Peyer's patch (tissue), 4 donors: ENCODE measurements at places on chromosomes 7 and 10.
A peak's percentile ranks its signal among the peaks of the same experiment; 100 is the strongest.

DNA sequence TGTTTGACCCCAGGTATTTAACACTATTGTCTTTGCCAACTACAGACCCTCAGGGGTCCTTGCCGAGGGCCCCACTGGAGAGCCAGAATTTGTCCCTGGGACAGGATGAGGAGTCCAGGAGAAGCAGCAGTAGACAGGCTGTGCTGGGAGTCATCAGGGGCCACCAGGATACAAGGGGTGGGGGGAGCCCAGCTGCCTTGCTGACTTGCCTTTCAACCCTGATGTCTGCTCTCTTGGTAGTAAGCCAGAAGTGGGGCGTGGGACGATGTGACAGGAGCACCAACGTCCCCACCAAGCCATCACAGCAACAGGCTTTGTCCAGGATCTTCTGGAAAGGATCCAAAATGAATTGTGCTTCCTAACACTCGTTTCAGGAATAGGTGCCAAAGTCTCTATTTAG lies 62.4 kb upstream of the CDCA7L start:
- no peak for DNase-seq

GRCh38 chr10:93752761-93753160 lies 5.0 kb upstream of the LGI1 start:
- DNase-seq: no peak

GRCh38 chr10:51121861-51122260 lies 47.6 kb downstream of the PRKG1 start:
- no peak for DNase-seq

GRCh38 chr10:96856317-96856716 lies 24.2 kb downstream of the LCOR start:
- DNase-seq: no peak

DNA sequence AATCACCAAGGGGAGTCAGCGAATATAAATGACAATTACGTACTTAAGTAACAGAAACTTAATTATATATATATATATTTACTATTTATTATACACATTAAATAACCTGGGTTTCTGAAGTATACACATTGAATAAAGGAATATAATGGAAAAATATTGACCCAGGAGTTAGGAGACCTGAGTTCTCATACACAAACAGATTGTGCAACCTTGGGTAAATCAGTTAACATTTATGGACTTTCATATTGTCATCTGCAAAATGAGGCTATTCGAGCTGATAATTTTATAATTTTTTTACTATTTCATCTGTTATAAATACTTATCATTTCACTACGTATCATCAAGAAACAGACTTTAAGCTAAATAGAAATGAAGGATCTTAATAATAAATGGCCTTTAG lies 75.1 kb upstream of the SRRM3 start:
- no peak for DNase-seq

DNA sequence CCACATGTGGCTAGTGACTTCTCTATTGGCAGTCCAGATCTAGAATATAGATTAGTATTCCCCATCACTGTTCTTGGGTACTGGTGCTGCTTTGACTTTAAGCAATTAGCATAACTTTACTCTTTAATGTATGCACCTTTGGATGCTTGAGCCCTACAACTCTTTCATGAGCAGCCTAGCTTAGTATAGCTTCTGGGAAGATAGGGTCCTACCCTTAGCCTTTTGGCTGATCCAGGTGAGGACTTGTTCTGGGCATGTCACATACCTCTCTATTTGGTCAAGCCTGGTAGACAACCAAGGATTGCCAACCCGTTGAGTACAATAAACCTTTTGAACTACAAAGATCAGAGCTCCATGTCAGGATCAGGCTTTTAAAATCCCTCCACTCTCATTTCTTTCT lies 17.7 kb downstream of the PCGF5 start:
- no peak for DNase-seq

DNA sequence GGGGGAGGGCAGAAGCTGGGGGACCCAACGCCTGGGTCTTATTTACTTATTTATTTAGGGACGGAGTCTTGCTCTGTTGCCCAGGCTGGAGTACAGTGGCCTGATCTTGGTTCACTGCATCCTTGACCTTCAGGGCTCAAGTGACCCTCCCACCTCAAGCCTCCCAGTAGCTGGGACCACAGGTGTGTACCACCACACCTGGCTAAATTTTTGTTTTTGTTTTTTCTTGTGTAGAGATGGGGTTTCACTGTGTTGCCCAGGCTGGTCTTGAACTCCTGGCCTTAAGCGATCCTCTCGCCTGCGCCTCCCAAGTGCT lies 1.7 kb upstream of the MOGAT3 start:
- no peak for DNase-seq

GRCh38 chr10:102985811-102986210 lies 67.7 kb downstream of the CNNM2 start:
- DNase-seq: no peak

GRCh38 chr7:91898240-91898992 lies 17.9 kb upstream of the MTERF1 start:
- DNase-seq: no peak

DNA sequence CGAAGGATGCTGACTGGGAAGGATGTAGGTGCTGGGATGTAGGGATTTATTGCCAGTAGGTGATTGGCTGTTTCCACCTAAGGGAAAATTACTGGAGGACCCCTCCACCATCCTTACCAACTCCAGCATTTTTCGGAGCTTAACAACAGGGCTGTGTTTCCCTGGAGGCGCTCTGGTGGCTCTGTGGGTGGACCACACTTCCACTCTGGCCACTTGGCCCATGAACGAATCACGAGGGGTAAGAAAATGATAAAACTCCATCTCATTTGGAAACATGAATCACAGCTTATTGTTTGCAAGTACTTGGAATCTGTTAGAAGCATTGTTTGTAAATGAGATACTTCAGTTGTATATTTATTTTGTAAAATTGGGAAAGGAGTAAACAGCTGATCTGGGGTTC lies 3.0 kb downstream of the DOCK1 start:
- no peak for DNase-seq

GRCh38 chr10:13019280-13019679 lies 17.8 kb upstream of the CCDC3 start:
- DNase-seq: no peak

DNA sequence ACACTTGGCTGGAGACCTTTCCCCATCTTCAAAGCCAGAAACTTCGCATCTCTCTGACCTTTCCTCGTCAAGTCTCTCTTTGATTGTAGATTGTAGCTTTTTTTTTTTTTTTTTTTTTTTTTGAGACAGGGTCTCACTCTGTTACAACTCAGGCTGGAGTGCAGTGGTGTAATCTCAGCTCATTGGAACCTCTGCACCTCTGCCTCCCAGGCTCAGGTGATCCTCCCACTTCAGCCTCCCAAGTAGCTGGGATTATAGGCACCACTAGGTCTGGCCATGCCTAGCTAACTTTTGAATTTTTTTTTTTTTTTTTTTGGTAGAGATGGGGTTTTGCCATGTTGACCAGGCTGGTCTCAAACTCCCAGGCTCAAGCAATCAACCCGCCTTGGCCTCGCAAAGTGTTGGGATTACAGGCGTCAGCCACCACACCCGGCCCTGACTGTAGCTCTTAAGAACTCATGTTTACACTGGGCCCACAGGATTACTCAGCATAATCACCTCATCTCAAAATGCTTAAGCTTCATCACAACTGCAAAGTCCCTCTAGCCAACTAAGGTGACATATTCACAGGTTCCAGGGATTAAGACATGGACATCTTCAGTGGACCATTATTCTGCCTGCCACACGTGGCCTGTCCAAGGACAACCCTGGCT lies 11.7 kb downstream of the POLL start:
- no peak for DNase-seq

- DNase-seq: no peak
Observed at GRCh38 chr10:33150889-33151288, 183.6 kb downstream of the NRP1 start.

DNA sequence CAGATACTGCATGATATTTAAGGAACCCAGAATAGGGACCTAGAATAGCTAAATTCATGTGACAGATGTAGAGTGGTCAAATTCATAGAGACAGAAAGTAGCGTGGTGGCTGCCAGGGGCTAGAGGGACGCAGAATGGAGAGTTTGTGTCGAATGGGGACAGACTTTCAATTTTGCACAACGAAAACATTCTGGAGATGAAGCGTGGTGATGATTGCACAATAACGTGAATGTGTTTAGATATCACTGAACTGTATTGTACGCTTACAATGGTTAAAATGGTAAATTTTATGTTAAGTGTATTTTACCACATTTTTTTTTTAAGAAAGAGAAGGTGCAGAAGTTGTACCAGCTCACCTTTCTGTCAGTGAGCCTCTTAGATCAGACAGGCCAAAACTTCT lies 137.8 kb upstream of the TNS3 start:
- DNase-seq: no peak

DNA sequence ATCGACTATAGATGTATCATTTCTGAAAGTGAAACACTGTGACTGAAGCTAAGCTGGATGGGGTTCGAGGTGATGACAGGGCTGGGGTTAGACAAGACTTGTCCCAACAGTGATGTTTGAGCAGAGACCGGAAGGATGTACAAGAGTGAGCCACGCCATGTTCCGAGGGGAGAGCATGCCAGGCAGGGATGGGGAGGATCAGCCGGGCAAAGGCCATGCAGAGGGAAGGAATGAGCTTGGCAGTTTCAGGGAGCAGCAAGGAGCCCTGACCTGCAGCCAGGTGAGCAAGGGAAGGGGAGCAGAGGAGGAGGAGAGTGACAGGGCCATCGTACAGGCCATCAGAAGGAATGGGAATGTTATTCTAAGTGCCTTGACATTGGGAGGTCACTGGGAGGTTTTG lies 114.9 kb upstream of the GPR26 start:
- no peak for DNase-seq

GRCh38 chr10:43260117-43260761 lies 6.6 kb downstream of the RASGEF1A start:
- peak; percentile 49 for DNase-seq

GRCh38 chr10:68272833-68273232 lies 40.9 kb upstream of the ATOH7 start:
- no peak for DNase-seq

GRCh38 chr10:120131183-120131582 lies 238.7 kb downstream of the SEC23IP start:
- DNase-seq: no peak

DNA sequence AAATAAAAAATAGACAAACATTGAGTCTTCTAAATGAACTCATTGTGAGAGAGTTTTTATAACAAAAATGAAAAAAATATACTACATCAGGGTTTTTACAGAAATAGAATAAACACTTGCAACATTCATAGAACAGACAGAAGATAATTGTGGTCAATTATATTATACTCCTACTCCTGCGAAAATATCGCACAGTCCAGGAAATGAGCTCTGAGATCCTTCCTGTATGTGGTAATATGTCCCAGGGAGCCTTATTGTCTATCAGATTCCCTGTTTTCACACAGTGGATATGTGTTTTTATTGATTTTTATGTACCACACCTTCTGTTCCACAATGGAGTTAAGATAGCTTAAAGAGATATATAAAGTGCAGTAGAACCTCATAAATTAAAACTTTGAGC lies 27.5 kb upstream of the RELN start:
- no peak for DNase-seq

- DNase-seq: no peak
Observed at GRCh38 chr7:92095380-92095779, 38.9 kb downstream of the CYP51A1 start.

GRCh38 chr10:125094806-125095205 lies 65.6 kb downstream of the CTBP2 start:
- DNase-seq: no peak

DNA sequence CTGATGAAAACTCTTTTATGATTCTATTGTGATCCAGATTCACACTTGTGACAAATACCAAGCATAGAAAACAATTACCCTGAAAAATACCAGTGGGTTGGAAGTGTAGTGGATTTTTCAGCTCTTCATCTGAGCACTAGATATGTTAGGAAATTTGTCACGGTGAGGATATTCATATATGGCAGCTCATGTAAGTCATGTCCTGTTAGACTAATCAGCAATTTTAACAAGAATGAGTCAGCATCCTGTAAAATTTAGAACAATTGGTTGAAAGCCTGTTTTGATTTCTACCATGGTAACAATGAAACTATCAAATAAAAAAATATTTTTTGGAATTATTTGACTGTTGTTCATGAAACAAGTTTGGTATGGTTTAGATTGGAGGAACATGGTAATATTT lies 334.3 kb downstream of the CACNA2D1 start:
- no peak for DNase-seq

GRCh38 chr7:76333511-76334101 lies 25.2 kb downstream of the YWHAG start:
- no peak for DNase-seq

GRCh38 chr7:94297397-94297838 lies 97.3 kb upstream of the COL1A2 start:
- DNase-seq: no peak

- no peak for DNase-seq
Observed at GRCh38 chr10:75532253-75532924, 101.0 kb downstream of the LRMDA start.
